SK-N-SH treated with all-trans-retinoic acid at 6 μM for 48 hours (cell line): ENCODE measurements at places on chromosomes 2 and 18.

- ATAC-seq: peak; percentile 65
Measured at GRCh38 chr2:238287737-238288649, at the start of gene PER2. PER2 (minus strand) TSS chr2:238288610; CDS start chr2:238277936, 10,674 bp downstream.

DNA sequence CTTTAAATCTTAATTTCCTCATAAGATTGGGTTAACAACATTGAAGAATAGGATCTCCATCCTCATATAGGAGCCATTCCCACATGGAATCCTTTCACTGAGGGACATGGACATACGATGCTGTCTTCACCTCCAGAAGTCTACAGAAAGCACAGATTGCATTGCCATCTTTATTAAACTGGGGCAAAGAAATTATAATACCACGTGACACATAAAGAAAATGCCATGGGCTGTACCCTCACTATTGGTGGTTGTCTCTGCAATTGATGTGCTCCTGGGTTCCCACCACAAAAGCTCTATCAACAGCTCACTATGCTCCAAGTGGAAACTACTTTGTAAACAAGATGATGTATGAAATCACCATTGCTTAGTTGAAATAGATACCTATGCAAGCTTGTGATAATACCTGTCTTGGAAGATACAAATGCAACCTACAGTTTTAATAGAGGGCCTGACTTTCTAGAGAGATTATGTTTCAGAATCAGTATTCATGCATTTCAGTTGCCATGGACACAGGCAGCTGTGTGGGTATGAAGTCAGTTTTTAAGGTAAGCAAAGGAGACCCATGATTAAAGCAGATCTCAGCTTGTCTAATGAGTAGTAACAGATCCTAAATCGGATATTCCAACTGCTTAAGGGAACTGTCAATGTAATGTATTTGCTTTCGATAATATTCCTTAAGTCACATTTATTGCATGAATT lies 337.0 kb downstream of the RAD51AP2 start:
- ATAC-seq: no peak

DNA sequence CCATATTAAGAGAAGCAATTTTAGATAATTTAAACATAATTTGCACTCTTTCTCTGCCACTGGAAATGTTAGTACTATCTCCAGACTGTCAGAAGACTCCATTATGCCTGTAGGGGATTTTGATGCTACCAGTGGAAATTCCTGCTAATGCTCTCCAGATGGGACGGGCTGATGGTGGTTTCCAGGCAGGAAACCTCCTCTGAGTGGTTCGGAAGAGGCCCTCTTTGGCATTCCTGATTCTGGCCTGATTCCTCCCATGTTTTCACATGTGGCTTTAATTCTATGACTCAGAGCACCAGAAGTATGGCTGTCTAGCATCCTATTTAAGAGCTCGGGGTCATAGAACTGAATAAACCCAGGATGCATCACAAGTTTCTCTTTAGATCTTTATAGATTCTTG lies 70.9 kb upstream of the ST6GAL2 start:
- ATAC-seq: peak; percentile 93

DNA sequence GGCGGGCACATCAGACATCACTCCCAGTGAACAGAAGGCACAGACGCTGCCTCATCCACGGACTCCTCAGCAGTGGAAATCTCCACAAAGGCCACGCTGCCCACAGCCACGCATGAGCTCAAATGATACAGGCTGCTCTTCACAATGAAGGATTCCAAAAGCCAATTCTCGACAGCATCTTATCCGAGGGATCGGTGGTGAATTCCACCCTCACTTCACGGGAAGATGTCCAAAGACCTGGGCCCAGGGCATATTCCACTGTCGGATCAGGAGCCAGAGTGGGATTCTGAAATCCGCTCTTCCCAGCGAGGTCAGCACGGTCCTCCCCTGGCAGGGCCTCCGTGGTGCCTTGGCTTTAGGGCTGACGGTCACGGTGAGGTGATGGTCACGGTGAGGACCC lies 55.8 kb downstream of the EIPR1 start:
- ATAC-seq: no peak

- ATAC-seq: peak; percentile 89
Measured at GRCh38 chr2:38997781-38998180, 108.1 kb downstream of the ARHGEF33 start.

- no peak for ATAC-seq
Measured at GRCh38 chr2:170607171-170607570, 108.0 kb upstream of the SP5 start.
